ENCODE measurements at places on chromosomes 2 and 18.

- DNase-seq = no peak
These were observed 29.4 kb upstream of the ST3GAL5 start for GRCh38 chr2:85917887-85918795.

DNA sequence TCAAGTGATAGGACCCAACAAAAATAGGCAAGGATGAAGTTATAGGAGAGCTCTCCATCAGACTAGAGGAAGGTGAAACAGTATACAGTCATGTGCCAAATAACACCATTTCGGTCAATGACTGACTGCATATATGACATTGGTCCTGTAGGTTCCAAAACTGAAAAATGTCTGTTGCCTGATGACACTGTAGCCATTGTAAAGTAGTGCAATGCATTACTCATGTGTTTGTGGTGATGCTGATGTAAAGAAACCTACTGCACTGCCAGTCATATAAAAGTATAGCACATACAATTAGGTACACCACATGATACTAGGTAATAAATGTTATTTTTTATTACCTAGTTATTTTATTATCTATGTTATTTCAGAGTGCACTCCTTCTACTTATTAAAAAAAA is 147.9 kb downstream of the GREB1L start:
- no peak for DNase-seq

- DNase-seq = no peak
These were observed 739.3 kb upstream of the GCFC2 start for GRCh38 chr2:76450024-76450475.

- no peak for DNase-seq
These were observed 35.9 kb downstream of the PTGR3 start for GRCh38 chr18:75173125-75173432.

- no peak for DNase-seq
These were observed 633.9 kb downstream of the PLCL1 start for GRCh38 chr2:198438331-198438730.

DNA sequence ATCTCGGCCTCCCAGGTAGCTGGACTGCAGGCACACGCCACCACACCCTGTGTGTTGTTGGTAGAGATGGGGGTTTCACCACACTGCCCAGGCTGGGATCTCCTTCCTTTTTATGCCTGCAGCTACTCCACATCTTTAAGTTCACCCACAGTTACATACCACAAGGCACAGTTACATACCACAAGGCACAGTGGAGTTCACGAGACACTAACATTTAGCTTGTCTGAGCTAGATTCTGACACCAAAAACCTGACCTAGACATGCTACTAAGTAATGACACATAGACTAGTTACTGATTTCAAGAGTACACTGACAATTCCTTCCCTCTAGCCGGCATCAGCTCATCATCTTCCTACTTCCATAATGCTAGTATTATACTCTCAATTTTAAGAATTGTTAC is 4.3 kb downstream of the POLR2D start:
- no peak for DNase-seq

Measured in stimulated activated CD8-positive, alpha-beta memory T cell treated with anti-CD3 and anti-CD28 coated beads, Interleukin-4, amount 100 ng/mL, for 4 hours (primary cell).